ENCODE measurements at places on chromosomes 1 and 21. TPM values are rescaled to one million over a fixed set of nuclear protein-coding genes. Genes with fewer than 3 reads are reported as not detected.

DNA sequence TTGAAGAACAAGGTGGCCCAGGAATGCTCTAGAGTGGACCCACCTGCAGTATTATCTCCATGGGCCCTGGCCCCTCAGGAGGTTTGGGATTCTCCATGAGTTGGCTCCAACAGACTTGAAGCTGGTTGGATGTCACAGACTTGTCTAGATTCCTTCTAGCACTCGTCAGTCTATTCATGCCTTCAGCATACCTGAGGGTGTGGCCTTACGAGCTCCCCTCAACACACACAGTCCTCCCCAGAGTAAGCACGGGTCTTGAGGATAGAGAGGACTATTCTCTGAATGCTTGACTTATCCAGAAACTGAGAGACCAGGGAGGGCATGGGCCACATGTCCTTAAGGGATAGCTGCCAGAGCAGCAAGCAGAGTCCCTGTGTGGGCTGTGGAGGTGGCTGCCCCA lies 45.9 kb upstream of the COL6A1 start:
- H3K27ac ChIP-seq, result no peak overlapping the region
- peaks cover 35% of the 10 kb centered on the region for H3K27me3 ChIP-seq
- no peaks in the 10 kb centered on the region for H3K36me3 ChIP-seq
- H3K4me1 ChIP-seq, result no peaks in the 10 kb centered on the region

DNA sequence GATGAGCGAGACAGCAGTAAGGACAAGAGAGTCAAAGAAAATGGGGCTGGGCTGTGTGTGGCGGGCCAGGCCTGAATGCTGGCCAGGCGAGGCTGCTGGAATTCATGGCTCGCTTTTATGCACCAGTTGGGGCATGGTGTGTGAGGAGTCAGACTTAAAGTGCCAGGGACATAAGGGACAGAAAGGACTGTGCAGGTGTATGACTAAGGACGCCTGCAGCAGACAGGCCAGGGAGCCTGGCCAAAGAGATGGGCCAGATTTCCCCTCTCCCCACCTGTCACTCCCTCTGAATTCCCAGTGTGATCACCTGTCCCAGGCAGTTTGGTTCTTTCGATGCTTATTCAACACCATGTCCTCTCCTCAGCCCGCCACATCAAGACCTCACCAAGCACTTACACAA lies 16.9 kb upstream of the SMIM12 start:
- no peak overlapping the region for H3K4me3 ChIP-seq
- H3K27me3 ChIP-seq, result peaks cover 3% of the 10 kb centered on the region
- peaks cover under 1% of the 10 kb centered on the region for H3K4me1 ChIP-seq
- H3K27ac ChIP-seq, result no peak overlapping the region

GRCh38 chr21:38416791-38417190 lies 81.5 kb downstream of the ERG start:
- no peaks in the 10 kb centered on the region for H3K4me1 ChIP-seq
- no peak for DNase-seq
- H3K4me3 ChIP-seq, result no peak overlapping the region
- H3K36me3 ChIP-seq, result no peaks in the 10 kb centered on the region

DNA sequence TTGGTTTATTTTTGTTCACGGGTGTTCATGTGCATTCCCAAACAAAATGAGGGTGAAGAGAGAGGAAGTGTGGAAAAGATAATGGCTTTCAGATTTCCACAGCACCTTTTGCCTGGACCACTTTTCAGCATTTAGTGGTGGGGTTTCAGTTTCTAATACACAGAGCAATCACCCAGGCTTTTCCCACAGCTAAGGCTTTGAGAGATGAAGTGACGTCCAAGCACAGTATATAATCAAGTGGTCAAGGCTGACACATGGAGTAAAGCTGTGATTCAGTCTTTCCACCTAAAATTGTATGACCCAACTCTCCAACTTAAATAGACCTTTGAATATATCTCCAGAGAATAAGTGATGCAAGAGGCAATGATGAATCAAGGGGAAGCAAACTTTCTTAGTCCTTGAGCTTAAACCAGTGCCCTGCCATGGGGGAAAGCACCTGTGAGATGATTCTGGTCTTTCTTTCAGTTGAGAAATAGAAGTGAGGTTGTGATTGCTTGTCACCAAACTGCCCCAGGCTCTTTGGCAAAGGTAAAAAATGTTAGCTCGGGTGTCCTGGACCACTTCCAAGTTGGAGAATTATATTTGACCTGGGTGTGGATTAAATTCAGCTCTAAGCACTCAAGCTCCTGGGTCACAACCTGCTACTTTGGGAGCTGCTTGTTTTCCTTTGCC lies 2.4 kb upstream of the PIK3R3 start:
- H3K36me3 ChIP-seq, result no peaks in the 10 kb centered on the region
- peaks cover 6% of the 10 kb centered on the region for H3K4me1 ChIP-seq
- no peak overlapping the region for H3K27ac ChIP-seq

- H3K4me1 ChIP-seq, result no peaks in the 10 kb centered on the region
- no peak overlapping the region for H3K27ac ChIP-seq
- peaks cover 11% of the 10 kb centered on the region for H3K27me3 ChIP-seq
- DNase-seq, result no peak
- no peak overlapping the region for H3K4me3 ChIP-seq
Observed at GRCh38 chr1:28830814-28831213, 18.8 kb downstream of the OPRD1 start.

DNA sequence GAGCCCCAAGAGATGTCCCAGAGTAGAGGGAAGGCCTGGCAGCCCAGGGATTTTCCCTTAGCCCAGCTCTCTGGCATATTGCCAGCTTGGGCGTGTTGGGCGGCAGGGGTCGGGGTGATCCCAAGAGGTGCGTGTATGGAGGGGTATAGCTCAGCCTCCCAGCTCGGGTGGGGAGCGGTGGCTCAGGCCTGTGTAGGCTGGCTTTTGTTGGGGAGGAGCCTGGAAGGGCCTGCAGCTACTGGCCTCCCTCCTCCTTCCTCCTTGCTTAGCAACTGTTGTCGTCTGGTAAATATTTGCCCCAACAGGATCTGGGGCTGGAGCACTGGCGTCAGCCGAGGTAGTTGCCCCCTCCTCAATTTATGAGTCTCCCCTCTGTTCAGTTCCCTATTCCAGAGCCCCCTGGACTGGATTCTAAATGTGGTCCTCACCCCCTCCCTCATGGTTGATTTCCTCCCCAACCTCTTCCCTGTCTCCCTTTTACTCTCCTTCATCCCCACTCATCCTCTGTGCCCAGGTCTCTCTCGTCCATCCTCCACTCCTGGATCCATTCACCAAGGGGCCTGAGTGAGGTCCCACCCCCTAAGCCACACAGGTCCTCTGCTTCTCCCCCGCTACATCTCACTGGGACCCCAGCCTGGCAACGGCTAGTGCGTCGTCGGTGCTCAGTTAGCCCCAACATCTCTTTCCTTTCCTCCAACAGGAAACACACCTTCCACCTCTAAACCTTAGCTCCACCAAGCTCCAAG lies 10.3 kb upstream of the LMNA start:
- H3K4me3 ChIP-seq, result no peak overlapping the region
- no peaks in the 10 kb centered on the region for H3K27me3 ChIP-seq
- H3K4me1 ChIP-seq, result peaks cover 14% of the 10 kb centered on the region
- H3K36me3 ChIP-seq, result no peaks in the 10 kb centered on the region
- peak overlapping the region; percentile 99 for H3K27ac ChIP-seq
- DNase-seq, result no peak

GRCh38 chr1:25442178-25442577 lies 11.5 kb downstream of the MACO1 start:
- H3K36me3 ChIP-seq, result peaks cover 3% of the 10 kb centered on the region
- peaks cover 12% of the 10 kb centered on the region for H3K4me1 ChIP-seq
- H3K4me3 ChIP-seq, result no peak overlapping the region
- no peak overlapping the region for H3K27ac ChIP-seq
- no peaks in the 10 kb centered on the region for H3K27me3 ChIP-seq

DNA sequence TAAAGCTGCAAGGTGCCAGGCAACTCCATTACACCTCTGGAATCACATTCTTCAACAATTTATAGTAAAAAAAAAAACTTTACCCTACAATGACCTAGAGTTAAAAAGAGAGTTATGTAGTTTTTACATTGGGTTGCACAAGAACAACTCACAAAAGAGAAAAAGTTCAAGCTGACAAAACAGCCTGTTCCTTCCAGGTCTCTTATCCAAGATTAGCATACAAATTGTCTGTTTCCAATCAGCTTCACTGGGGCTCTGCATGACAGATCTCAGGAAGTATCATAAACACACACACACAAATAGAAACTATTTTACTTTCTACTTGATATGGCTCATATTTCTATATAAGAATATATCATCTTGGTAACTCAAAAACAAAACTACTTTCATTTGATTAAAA lies 154.6 kb downstream of the PCNX2 start:
- H3K4me3 ChIP-seq, result no peak overlapping the region
- no peaks in the 10 kb centered on the region for H3K4me1 ChIP-seq
- DNase-seq, result no peak
- peaks cover 8% of the 10 kb centered on the region for H3K36me3 ChIP-seq
- no peaks in the 10 kb centered on the region for H3K27me3 ChIP-seq

DNA sequence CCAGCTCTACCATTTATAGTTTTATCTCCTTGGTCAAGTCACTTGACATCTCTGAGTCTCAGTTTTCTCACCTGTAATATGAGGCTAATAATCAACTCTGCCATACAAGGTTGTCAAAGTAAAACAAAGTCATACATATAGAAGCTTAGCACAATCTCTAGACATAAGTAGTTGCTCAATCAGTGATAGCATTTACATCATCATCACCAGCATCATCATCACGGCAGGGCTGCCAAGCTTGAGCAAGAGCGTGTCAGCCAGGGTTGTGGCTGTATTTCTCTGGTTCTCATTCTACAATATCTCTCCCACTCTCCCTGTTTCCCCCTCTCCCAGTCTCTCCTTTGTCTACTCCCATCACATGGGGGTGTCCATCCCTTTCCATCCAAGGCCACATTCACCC lies 41.7 kb upstream of the COA6 start:
- no peak overlapping the region for H3K27ac ChIP-seq
- H3K36me3 ChIP-seq, result no peaks in the 10 kb centered on the region
- DNase-seq, result no peak
- H3K27me3 ChIP-seq, result no peaks in the 10 kb centered on the region

DNA sequence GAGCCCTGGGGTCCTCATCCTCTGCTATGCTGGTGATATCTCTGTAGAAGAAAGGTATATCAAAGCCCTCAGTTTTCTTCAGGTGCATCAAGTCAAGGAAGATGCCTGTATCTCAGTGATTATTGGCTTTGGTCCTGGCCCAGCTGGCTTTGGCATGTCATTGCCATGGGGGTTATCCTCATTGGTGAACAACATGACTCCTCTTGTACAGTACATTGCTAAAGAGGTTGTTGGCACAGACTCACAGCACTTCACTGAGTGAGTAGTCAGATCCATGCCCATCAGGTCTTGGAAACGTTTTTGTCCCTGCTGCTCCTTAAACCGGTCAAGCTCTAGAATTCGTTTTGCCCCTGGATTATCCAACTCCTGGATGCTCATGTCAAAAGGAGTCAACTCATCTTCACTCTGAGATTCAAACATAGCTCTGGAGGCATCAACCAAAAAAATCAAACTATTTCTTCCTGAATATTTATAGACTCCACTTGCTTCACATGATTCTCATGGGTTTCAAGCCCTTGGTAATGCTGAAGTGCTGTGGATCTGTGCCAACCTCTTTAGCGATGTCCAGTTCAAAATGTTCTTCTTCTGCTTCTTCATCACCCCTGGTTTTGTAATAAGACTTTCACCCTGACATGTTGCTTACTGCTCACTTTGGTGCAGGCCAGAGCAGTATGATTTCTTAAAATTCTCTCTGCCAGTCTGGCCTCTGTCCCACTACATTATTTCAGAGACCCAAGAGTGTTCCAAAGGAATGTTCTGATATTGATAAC lies 43.0 kb upstream of the RAB3GAP2 start:
- H3K4me3 ChIP-seq, result no peak overlapping the region
- H3K27ac ChIP-seq, result no peak overlapping the region
- no peaks in the 10 kb centered on the region for H3K27me3 ChIP-seq

- DNase-seq, result no peak
- no peaks in the 10 kb centered on the region for H3K36me3 ChIP-seq
- no peak overlapping the region for H3K27ac ChIP-seq
- H3K4me3 ChIP-seq, result no peak overlapping the region
Observed at GRCh38 chr1:10031461-10031860, 1.3 kb upstream of the UBE4B start.

DNA sequence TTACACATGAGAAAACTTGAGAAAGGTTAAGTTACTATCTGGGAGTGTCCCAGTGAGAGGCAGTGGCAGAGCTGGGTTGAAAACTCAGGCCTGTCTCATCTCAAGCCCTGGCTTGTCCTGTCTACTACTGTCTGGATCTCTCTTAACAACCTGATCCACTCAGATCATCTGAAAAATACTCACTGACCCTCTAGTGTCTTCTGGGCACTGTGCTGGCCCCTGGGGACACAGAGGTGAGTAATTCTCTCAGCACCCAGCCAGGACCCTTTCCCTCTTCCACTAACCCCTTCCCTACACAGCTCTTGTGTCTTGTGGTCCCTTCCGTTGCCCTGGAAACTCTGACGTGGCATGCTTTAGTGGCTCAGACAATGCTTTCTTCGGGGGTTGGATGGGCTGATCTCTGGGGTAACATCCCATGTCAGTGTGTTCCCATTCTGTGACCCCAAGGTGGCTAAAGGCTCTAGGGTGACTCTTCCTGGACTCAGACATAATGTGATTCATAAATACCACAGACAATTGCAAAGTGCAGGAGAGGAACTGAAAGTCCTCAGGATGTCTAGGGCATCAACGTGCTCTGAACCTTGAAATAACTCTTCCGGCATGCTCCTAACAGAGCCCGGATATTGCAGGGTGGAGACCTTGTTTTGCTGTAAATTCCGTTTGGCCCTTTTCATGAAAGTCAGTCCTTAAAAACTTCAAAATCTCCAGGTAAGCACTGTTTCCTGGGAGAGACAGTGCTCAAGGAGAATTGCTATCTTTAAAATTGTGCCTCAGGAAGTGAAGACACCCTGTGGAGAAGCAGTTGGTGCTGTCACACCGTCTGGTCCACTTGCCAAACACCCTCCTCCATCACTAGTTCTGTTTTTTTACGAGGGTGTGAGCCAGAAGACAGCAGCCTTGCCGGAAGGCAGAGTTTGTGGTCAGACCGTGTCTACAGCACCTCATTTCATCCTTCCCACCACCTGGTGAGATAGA lies 4.0 kb downstream of the SHISAL2A start:
- no peak overlapping the region for H3K4me3 ChIP-seq
- H3K27ac ChIP-seq, result peak overlapping the region; percentile 99
- H3K27me3 ChIP-seq, result no peaks in the 10 kb centered on the region
- peaks cover 50% of the 10 kb centered on the region for H3K4me1 ChIP-seq

RYR2 gene
- 0.07 TPM for total RNA-seq

CLCA4 gene
- not detected for total RNA-seq

LCE2C gene
- not detected for total RNA-seq

CLCNKA gene
- not detected for total RNA-seq

F5 gene
- total RNA-seq, result 9.7 TPM

TMEM201 gene
- 12.6 TPM for total RNA-seq

FUCA1 gene
- total RNA-seq, result 11.1 TPM
